ENCODE measurements at places on chromosomes 12 and 14. TPM values are rescaled to one million over a fixed set of nuclear protein-coding genes. Genes with fewer than 3 reads are reported as not detected.

The CACNA2D4 gene
- 0.44 TPM for polyA plus RNA-seq

The KRT3 gene
- not detected for polyA plus RNA-seq

The ZDHHC22 gene
- polyA plus RNA-seq = 23.8 TPM

The TMEM121 gene
- polyA plus RNA-seq = 1.9 TPM

The OASL gene
- polyA plus RNA-seq = not detected

All from H1 (cell line).